ENCODE measurements at places on chromosomes 11 and 22. TPM values are rescaled to one million over a fixed set of nuclear protein-coding genes. Genes with fewer than 3 reads are reported as not detected.

GRCh38 chr11:44957040-44957515, 6.4 kb upstream of the TP53I11 start:
- H3K4me1 ChIP-seq, result peaks cover 43% of the 10 kb centered on the region
- no peaks in the 10 kb centered on the region for H3K36me3 ChIP-seq
- no peaks in the 10 kb centered on the region for H3K27me3 ChIP-seq
- H3K4me3 ChIP-seq, result no peak overlapping the region

CENPM gene
- total RNA-seq, result not detected

- H3K36me3 ChIP-seq, result no peaks in the 10 kb centered on the region
- no peak for DNase-seq
- H3K27ac ChIP-seq, result no peak overlapping the region
- no peaks in the 10 kb centered on the region for H3K4me1 ChIP-seq
- H3K27me3 ChIP-seq, result no peaks in the 10 kb centered on the region
Observed at GRCh38 chr11:40188848-40189247, 1270.6 kb downstream of the LRRC4C start.

DNA sequence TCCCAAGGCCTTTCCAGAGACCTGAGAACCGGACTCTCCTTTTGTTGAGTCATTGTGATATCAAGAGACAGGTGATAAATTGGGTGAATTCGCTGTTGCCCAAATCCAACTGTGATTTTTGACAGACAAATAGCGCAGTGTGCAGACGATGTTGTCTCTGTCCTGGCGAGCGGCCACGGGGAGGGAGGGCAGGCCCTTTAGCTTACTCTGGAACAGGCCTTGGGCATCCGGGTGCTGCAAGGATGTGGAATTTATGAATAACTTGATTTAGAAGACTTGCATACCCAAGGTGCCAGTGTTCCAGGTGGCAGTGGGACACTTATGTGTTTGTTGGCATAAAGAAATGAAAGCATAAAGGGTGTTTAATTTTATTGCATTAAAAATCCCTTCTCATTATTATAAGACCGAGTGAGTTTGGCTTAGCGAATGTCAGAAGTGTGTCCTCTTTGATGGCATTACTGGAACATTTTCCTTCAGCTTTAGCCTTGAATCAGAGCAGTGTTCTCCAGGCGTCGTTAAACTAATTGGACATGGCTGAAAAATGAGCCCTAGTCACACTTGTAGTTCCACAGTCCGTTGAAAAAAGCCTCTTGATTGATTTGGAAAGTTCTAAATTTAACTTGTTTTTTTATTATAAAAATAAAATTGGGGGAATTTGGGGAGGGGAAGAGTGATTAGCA, 9.4 kb downstream of the LDLRAD3 start:
- H3K27me3 ChIP-seq, result no peaks in the 10 kb centered on the region
- no peak for DNase-seq
- H3K4me3 ChIP-seq, result no peak overlapping the region

GRCh38 chr22:30176431-30176830, 70.1 kb downstream of the LIF start:
- H3K4me1 ChIP-seq, result peaks cover 24% of the 10 kb centered on the region
- H3K4me3 ChIP-seq, result no peak overlapping the region
- DNase-seq, result no peak
- no peak overlapping the region for H3K27ac ChIP-seq
- H3K36me3 ChIP-seq, result no peaks in the 10 kb centered on the region

GRCh38 chr11:34358258-34358727, 483 bp upstream of the ABTB2 start:
- no peaks in the 10 kb centered on the region for H3K36me3 ChIP-seq
- DNase-seq, result peak; percentile 61
- H3K27me3 ChIP-seq, result no peaks in the 10 kb centered on the region
- peaks cover 15% of the 10 kb centered on the region for H3K4me1 ChIP-seq

MYRF gene
- 0.83 TPM for total RNA-seq

APOBEC3C gene
- 14.4 TPM for total RNA-seq

GRCh38 chr22:48748860-48749554, 1078.7 kb downstream of the BRD1 start:
- no peak overlapping the region for H3K4me3 ChIP-seq
- H3K36me3 ChIP-seq, result no peaks in the 10 kb centered on the region
- DNase-seq, result no peak
- no peak overlapping the region for H3K27ac ChIP-seq
- H3K4me1 ChIP-seq, result no peaks in the 10 kb centered on the region

- no peak for DNase-seq
- H3K36me3 ChIP-seq, result no peaks in the 10 kb centered on the region
- no peaks in the 10 kb centered on the region for H3K27me3 ChIP-seq
- no peak overlapping the region for H3K27ac ChIP-seq
Observed at GRCh38 chr11:44826922-44827643, 100.3 kb downstream of the TSPAN18 start.

DNA sequence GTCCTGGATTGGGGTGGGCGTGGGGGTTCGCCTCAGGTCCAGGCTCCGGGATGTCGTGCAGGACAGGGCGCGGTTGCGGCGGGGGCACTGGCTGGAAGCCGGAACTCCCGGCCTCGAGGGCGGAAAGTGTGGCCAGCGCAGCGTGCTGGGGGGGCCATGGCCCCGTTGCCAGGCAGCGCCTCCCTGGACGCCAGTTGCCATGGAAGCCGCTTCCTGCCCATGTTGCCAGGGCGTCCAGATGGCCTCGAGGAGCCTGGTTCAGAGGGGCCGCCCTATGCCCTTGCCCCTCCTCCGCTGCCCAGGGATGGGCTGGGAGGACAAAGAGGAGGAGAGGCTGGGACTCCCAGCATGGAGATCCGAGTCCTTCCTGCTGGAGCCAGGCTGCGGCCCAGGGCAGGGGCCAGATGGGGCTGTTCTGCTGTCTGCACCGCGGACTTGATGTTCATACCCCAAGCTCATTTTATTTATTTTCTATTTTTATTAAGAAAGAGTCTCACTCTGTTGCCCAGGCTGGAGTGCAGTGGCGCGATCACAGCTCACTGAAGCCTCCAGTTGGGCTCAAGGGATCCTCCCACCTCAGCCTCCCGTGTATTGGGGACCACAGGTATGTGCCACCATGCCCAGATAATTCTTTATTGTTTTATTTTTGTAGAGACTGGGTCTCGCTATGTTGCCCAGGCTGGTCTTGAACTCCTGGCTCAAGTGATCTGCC, 4.6 kb upstream of the CCDC188 start:
- H3K4me3 ChIP-seq, result no peak overlapping the region
- DNase-seq, result no peak
- H3K36me3 ChIP-seq, result no peaks in the 10 kb centered on the region
- peaks cover 4% of the 10 kb centered on the region for H3K4me1 ChIP-seq
- no peak overlapping the region for H3K27ac ChIP-seq

GRCh38 chr22:20918663-20919218, 1.5 kb downstream of the CRKL start:
- no peaks in the 10 kb centered on the region for H3K27me3 ChIP-seq
- no peaks in the 10 kb centered on the region for H3K36me3 ChIP-seq
- peaks cover 27% of the 10 kb centered on the region for H3K4me1 ChIP-seq
- H3K4me3 ChIP-seq, result peak overlapping the region; percentile 81
- no peak for DNase-seq
- H3K27ac ChIP-seq, result no peak overlapping the region

All from thyroid gland (tissue), 4 donors.